ENCODE measurements at places on chromosomes 1 and 21. TPM values are rescaled to one million over a fixed set of nuclear protein-coding genes. Genes with fewer than 3 reads are reported as not detected.

LRRC71 gene
- polyA plus RNA-seq, result 0.32 TPM

SCAF4 gene
- 34.2 TPM for polyA plus RNA-seq

IRF6 gene
- 23.7 TPM for polyA plus RNA-seq

SPATA46 gene
- polyA plus RNA-seq, result 1.6 TPM

FAM72C gene
- polyA plus RNA-seq, result 3.5 TPM

SFN gene
- polyA plus RNA-seq, result 0.69 TPM

TP73 gene
- 0.64 TPM for polyA plus RNA-seq

NEGR1 gene
- 3.5 TPM for polyA plus RNA-seq

LINGO4 gene
- not detected for polyA plus RNA-seq

PLPPR5 gene
- 2.5 TPM for polyA plus RNA-seq

NHLH2 gene
- not detected for polyA plus RNA-seq

PSRC1 gene
- polyA plus RNA-seq, result 26.7 TPM

ETV3L gene
- polyA plus RNA-seq, result 0.08 TPM
